ENCODE measurements at places on chromosomes 16 and 17.

DNA sequence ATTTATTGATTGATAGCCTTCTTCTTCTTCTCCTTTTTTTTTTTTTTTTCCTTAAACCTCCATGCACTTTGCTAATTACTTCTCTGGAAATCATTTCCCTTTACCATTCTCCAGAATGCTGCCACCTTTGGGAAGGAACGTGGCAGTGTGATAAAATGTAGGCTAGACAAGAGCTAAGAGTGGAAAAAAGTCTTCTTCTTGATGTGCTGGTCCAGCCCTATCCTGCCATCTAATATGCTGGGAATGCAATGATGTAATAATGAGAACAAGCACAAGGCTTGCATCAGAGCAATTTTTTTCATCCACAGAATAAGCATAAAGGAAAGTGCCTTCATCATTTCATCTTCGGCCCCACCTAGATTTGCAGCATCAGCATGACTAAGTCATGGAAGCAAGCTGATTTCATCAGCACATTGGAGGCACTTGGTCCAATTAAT is 128.7 kb upstream of the ZFHX3 start:
- peak; percentile 93 for DNase-seq

DNA sequence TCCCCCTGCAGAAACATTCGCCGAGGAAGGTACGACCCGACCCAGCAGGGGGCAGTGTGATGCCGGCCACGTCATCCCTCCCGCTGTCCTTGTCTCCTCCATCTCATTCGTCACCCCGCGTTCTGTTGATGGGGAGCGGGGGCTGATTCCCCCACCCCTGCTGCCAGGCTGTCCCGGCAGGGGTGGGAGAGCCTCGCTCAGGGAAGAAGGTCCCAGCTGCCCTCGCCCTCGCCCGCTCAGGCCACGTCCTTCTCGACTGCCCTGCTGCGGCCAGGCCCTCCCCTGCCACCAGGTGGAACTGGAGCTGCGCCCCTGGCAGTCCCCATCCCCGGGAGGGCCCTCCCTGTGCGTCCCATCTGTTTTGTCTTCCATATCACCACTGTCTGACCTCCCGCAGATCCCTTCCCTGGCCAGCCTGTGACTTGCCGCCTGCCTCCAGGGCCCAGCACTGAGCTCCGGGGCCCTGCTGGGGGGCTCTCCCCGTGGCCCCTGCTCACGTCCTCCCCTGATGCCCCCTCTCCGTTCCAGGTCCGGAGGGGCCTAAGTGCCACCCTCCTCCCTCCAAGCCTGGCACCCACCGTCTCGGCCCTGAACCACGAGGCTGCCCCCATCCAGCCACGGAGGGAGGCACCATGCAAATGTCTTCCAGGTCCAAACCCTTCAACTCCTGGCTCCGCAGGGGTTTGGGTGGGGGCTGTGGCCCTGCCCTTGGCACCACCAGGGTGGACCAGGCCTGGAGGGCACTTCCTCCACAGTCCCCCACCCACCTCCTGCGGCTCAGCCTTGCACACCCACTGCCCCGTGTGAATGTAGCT is 20.6 kb downstream of the ADAM11 start:
- DNase-seq = peak; percentile 80

DNA sequence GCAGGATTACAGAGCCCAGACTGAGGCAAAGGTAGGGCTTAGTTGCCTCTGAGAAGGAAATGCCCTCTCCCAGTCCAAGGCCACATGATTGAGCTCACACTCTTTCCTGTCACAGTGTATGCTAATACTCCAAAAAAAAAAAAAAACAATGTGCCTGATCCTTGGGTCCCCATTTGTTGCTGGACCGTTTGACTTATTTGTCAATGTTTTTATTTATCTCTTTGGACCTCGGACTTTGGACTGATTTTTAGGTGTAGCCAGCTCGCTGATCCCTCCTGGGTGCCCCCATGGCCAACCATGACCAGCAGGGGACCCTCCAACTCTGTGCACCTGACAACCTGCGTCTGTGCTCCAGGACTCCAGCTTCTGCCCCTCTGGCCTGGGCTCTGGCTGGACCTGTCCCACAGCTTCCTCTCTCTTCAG is 622 bp upstream of the CCL16 start:
- no peak for DNase-seq

DNA sequence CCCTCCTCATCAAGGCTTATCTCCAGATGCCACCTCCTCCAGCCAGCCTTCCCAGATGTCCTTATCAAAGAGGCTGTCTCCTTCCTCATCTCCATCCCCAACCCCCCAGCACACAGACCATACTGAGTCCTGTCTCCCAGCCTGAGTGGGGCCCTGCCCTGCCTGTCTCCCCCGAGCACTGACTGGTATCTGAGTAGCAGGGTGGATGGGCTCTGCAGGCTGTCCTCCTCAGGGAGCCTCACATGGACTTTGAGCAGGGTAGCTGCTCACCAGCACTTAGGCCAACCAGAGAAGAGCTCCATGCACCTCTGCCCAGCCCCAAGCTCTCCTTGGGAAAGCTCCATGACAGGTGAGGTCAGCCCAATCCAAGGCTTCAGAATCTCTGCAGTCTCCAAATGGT is 20.0 kb upstream of the ITGA3 start:
- no peak for DNase-seq

GRCh38 chr16:30562021-30562420 is 3.8 kb upstream of the ZNF764 start:
- no peak for DNase-seq

DNA sequence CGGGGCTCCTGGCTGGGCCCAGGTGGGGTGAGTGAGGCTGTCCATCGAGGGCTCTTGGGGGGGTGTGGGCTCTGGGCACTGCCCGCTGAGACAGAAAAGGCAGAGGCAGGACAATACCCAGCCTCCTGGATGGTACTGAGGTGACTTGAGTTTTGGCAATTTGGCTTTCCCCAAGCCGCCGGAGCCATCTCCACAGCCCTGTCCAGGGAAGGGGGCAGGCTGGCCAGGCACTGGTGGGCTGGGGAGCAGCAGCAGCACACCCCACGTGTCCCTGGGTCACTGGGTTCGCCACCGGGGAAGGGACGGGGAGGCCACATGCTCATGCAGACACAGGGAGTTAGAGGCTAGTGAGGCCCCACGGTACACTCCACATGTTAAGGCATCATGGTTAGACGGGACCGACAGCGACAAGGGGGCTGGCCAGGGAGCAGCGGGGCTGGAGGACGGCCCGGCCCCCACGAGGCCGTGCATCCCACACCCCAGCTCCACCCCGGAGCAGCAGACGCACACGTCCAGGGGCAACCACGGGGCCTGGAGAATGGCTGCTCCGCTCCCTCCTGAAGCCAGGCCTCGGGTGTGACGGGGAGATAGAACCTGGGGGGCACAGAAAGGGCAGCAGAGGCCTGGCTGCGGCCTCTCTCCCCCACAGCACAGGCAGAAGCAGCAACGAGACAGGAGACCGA is 3.0 kb downstream of the ARHGDIA start:
- no peak for DNase-seq

DNA sequence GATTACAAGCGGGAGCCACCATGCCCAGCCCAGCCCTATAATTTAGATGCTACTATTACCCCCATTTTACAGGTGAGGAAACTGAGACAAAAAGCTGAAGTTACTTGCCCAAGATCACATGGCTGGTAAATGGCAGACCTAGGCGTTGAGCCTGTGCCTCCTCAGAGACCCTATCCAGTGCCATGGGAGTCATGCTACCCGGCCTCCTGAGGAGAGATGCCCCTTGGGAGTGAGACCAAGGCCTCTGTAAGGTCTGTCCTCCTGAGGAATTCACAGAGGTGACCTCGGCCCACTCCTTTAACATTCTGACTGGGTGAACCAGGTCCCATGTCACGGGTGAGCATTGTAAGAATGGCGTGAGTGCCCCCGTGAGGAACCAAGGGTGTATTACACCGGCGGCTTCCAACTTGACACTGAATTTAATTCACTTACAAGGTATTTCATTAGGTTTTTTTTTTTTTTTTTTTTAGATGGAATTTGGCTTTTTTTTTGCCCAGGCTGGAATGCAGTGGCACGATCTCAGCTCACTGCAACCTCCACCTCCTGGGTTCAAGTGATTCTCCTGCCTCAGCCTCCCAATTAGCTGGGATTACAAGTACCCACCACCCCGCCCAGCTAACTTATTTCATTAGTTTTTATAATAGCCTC is 95.7 kb downstream of the ABCC6 start:
- peak; percentile 68 for DNase-seq

DNA sequence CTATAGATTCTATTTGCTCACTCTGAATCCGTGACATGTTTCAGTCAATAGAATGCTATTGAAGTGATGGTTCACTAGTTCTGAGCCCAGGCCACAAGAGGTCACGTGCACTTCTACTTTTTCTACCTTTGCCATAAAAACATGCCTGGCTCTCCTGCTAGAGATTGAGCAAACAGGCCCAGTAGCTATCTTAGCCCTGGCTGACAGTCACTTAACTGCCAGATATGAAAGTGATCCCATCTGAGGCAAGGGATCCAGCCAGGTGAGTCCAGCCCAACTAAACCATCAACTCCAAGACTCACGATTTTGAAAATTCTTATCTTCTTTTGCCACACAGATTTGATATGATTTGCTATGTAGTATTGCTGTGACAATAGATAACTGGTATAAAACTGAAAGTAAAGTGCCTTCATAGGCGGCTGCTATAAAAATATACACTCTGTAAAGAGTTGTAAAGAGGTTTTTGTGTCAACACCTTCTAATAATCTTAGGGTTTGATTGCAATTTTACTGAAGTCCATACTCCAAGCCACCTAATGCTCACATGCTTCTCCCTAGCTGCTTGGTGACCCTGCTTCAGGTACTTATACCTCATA is 937.7 kb upstream of the SOX9 start:
- no peak for DNase-seq

DNA sequence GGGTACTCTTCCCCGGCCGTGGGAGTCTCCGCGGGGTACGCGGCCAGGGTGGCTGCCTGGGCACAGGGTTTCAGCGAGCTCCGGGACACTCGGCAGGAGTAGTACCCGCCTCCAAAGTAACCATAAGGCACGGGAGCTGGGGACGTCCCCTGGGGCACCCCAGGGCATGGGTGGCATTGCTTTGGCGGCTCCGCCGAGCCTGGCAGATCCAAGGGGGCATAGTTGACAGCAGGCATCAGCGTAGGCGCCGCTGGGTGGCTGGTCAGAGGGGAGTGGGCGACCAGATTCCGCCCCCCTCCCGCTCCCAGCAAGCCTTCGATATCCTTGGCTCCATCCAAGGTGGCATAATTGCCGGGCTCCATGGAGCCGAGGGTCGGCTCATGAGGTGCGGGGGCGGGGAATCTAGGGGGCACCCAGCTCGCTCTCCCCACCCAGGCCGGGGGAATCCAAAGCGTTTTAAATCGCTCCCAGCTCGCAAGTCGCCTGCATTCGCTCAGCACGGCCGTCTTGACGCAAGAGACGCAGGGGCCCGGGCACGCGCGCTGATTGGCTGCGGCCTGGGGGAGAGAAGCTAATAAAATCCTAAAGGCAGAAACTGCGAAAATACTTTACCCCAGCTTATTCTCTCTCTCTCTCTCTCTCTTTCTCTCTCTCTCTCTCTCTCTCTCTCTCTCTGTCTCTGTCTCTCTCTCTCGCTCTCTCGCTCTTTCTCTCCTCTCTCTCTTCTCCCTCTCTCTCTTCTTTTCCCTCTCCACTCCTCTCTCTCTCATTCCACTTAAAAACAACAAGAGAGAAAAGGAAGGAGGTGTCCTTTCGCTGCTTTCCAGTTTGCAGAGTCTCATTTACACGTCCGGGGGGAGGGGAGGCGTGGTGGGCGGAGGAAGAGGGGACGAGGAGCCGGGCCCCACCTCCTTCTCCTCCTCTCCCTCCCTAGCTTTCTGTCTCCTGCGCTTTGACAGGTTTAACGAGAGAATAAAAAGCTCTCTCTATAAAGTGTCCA is at the start of gene HOXB13:
TSS of gene HOXB13 (minus strand) at position 519 of the 1,000 bp plus-strand sequence. CDS start at position 362, 157 bp downstream.
- DNase-seq = peak; percentile 15

DNA sequence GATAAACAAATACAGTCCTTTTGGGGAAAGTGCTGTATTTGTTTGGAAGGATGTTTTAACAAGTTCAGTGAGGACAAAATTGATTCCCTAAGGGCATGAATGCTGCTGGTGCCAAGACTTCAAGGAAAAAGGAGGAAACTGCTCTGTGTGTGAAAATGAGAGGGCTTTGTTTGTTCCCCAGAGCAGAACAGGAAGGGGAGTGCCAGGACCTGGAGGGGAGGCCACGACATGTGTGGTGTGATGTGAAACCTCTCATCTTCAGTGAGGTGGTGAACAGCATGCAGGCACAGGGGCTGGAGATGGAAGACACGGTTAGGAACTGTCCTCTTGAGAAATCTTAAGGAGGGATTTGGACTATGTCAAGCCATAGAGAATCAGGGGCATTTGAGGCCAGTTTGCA is 46.6 kb upstream of the GRIN2A start:
- DNase-seq = no peak

DNA sequence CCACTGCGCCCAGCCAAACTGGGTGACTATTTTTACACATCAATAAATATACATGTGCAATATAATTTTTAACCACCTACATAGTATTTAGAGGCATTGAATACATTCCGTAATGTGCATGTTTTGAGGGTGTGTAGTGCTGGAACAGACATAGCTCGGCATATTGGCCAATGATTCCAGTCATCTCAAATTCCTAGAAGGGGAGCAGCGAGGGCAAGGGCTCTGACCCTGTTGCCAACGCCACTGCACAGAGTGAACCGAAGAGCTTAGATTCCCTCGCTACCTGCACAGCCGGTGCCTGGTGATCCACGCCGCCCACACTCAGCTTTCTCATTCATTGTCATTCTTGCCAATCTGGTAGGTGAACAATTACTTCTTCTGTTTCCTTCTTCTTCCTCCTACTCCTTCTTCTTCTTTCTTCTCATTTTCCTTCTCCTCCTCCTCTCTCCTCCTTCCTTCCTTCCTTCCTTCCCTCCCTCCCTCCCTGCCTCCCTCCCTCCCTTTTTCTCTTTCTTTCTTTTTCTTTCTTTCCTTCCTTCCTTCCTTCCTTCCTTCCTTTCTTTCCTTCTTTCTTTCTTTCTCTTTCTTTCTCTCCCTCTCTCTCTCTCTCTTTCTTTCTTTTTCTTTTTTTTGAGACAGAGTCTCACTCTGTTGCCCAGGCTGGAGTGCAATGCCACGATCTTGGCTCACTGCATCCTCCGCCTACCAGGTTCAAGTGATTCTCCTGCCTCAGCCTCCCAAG is 26.3 kb upstream of the ATP2A3 start:
- peak; percentile 14 for DNase-seq

DNA sequence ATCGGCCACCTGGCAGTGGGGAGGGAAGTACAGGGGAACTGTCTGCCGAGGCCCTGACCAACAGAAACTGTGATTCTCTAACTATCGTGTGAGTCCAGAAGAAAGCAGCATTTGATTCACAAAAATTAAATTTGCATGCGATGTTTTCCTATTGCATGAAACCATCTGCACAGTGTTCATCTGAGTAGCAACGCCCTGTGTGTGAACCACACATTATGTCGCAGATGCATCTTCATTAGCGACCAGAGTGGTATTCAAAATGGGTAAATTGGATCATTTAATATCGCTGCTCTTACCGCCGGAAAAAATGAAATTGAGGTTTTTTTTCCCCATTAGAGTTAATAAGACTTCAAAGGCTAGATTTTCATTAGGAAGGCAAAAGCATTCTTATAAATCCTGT is 260.6 kb downstream of the ABCC12 start:
- DNase-seq = no peak

- peak; percentile 66 for DNase-seq
Measured at GRCh38 chr16:75322740-75323139, 71.3 kb upstream of the BCAR1 start.
